ENCODE measurements at places on chromosomes 7 and 10.

GRCh38 chr10:62045765-62046521 is 144.4 kb downstream of the ARID5B start:
- DNase-seq = no peak

- DNase-seq = no peak
These were observed 836.1 kb upstream of the KCND2 start for GRCh38 chr7:119436882-119437281.

- no peak for DNase-seq
These were observed 426.0 kb downstream of the TYW1 start for GRCh38 chr7:67422601-67423000.

GRCh38 chr7:145845345-145845744 is 271.3 kb upstream of the CNTNAP2 start:
- no peak for DNase-seq
